Mesothelial cell of epicardium (in vitro differentiated cells): ENCODE measurements at places on chromosomes 2 and 18.

GRCh38 chr18:77131100-77131651 lies 1.4 kb downstream of the MBP start:
- peak overlapping the region; percentile 78 for H3K4me3 ChIP-seq
- H3K4me1 ChIP-seq = peaks cover 30% of the 10 kb centered on the region
- DNase-seq = no peak

- H3K36me3 ChIP-seq = no peaks in the 10 kb centered on the region
- no peaks in the 10 kb centered on the region for H3K4me1 ChIP-seq
- DNase-seq = no peak
- no peak overlapping the region for H3K27ac ChIP-seq
- H3K27me3 ChIP-seq = no peaks in the 10 kb centered on the region
- no peak overlapping the region for H3K4me3 ChIP-seq
Measured at GRCh38 chr2:48270209-48270608, 259.7 kb upstream of the STON1 start.

DNA sequence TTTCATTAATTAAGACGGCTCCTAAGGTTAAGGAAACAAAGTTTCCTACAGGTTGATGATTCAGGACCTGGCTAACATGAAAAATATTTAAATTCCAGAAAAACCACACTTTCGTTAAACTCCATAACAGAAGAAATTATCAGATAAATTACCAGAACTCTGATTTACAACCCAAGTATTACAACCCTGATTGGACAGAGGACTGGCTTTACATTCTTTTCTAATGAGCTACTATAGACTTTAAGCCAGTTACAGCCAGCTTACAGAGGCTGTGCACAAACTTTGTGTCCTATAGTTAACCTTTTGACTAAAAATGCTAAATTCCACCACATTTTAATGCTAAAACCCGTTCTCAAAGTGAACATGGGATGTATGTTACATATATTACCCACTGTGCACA lies 458.6 kb downstream of the KCNJ3 start:
- H3K4me1 ChIP-seq = peaks cover 44% of the 10 kb centered on the region
- no peak overlapping the region for H3K4me3 ChIP-seq
- no peaks in the 10 kb centered on the region for H3K36me3 ChIP-seq
- DNase-seq = no peak

GRCh38 chr2:101496279-101496678 lies 21.4 kb upstream of the RFX8 start:
- no peaks in the 10 kb centered on the region for H3K36me3 ChIP-seq
- peaks cover 14% of the 10 kb centered on the region for H3K4me1 ChIP-seq
- H3K4me3 ChIP-seq = no peak overlapping the region
- DNase-seq = no peak
- no peak overlapping the region for H3K27ac ChIP-seq

- no peak overlapping the region for H3K4me3 ChIP-seq
- H3K4me1 ChIP-seq = peaks cover 48% of the 10 kb centered on the region
- H3K27ac ChIP-seq = peak overlapping the region; percentile 92
- H3K36me3 ChIP-seq = no peaks in the 10 kb centered on the region
- DNase-seq = no peak
Measured at GRCh38 chr18:527146-527545, 26.6 kb upstream of the COLEC12 start.

GRCh38 chr2:86563650-86564061 lies 413 bp upstream of the CHMP3 start:
- H3K27me3 ChIP-seq = peaks cover 16% of the 10 kb centered on the region
- H3K4me3 ChIP-seq = peak overlapping the region; percentile 97
- no peaks in the 10 kb centered on the region for H3K36me3 ChIP-seq
- H3K4me1 ChIP-seq = peaks cover 21% of the 10 kb centered on the region
- peak overlapping the region; percentile 99 for H3K27ac ChIP-seq
- DNase-seq = no peak

DNA sequence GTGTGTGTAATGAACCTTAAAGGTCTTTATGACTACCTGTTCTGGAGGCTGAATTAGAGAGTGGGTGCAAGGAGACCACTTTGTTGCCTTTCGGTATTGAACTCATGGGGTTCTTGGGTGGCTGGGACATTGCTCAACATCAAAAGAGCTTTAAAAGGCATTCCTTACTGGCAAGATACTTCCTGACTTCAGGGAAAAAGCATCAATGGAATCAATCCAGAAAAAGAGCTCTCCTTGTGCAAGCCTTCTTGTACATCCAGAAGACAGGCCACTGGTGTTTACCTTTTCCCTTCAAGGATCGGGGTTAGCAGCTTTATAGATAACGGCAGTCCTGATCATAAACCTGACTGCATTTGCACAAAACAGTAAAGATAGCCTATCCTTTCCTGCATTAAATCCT lies 9.5 kb downstream of the PNO1 start:
- no peaks in the 10 kb centered on the region for H3K27me3 ChIP-seq
- H3K4me1 ChIP-seq = no peaks in the 10 kb centered on the region
- H3K27ac ChIP-seq = no peak overlapping the region

- no peak for DNase-seq
- H3K4me1 ChIP-seq = peaks cover 2% of the 10 kb centered on the region
- no peak overlapping the region for H3K27ac ChIP-seq
- no peak overlapping the region for H3K4me3 ChIP-seq
- H3K36me3 ChIP-seq = no peaks in the 10 kb centered on the region
- H3K27me3 ChIP-seq = peaks cover 66% of the 10 kb centered on the region
Measured at GRCh38 chr2:27255187-27255586, 7.7 kb downstream of the SLC30A3 start.

DNA sequence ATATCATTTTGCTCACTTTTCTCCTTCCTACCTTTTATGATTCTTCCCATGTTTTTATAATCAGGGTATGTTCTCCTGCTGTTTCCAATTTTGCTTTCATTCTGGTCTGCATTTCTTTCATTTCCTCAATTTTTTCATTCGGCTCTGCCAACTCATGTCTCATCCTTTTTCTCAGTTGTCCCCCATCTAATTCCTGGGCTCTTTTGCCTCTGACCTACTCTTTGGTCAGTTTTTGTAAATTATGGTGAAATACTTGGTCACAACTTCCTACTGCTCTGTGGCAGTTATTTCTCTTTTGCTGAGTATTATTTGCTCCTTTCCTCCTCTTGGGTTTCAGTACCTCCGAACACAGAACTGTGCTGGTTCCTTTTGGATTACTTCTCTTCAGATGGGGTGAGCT lies 27.5 kb downstream of the MYO7B start:
- H3K27ac ChIP-seq = no peak overlapping the region
- no peak for DNase-seq
- H3K4me3 ChIP-seq = no peak overlapping the region
- H3K36me3 ChIP-seq = no peaks in the 10 kb centered on the region
- no peaks in the 10 kb centered on the region for H3K4me1 ChIP-seq
- peaks cover 18% of the 10 kb centered on the region for H3K27me3 ChIP-seq

DNA sequence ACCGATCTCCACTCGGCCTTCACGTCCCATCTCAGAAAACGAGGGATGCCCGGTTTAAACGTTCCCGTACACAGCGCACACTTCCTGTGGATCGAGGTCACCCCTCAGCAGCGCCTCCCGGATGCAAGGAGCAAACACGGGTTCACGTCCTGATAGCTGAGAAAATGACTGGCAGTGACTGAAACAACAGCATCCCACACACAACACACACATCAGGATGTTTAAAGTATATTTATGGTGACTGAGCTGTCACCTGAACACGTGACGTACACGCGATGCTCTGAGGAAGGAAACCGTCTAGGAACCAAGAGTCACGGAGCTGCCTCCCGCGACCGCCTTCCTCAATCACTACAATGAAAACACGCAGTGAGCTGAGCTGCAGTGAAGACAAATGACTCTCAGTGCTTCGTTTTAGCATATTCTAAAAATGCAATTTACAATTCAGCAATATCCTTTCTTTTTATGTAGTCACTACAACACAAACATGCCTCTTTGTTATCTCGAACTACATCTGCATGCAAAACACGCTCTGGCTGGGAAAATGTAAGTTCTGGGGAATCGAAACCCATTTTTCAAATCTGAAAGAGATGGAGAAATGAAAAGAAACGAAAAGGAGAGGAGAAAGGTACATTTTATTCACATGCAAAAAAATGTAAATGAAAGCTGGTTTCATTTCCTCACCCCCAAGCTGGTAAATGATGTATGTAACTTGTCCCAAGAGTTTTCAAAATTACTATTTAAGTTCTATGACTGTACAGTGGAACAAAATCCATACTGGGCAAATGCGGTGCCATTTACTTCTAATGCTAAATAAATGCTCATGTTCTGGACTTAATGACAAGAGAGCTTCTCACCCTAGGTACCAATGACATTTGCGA lies 19.8 kb downstream of the HDAC4 start:
- no peak for DNase-seq
- peak overlapping the region; percentile 32 for H3K27ac ChIP-seq
- no peak overlapping the region for H3K4me3 ChIP-seq

- H3K36me3 ChIP-seq = no peaks in the 10 kb centered on the region
- H3K27ac ChIP-seq = no peak overlapping the region
- DNase-seq = no peak
- H3K27me3 ChIP-seq = peaks cover 34% of the 10 kb centered on the region
Measured at GRCh38 chr2:240163844-240164574, 23.6 kb upstream of the OTOS start.

DNA sequence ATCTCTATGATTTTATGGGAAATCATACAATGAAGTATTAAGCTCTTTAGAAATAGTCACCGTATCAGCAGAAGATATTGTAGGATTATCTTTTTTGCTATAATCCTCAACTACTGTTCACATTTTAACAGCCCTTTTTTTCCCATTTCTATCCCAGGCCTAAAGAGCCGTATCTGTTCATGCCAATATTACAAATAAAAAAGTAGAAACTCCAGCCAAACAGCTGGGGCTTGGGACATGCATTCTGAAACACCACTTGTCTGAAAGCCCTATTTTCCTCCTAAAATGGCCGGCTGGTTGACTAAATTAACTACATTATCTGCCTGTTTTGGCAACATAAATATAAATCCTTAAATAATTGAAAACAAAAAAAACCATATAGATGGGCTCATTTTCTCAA lies 477.8 kb downstream of the CDH2 start:
- no peaks in the 10 kb centered on the region for H3K27me3 ChIP-seq
- H3K36me3 ChIP-seq = no peaks in the 10 kb centered on the region
- H3K27ac ChIP-seq = no peak overlapping the region
- H3K4me3 ChIP-seq = no peak overlapping the region
- no peak for DNase-seq
- H3K4me1 ChIP-seq = peaks cover 4% of the 10 kb centered on the region

- H3K27me3 ChIP-seq = no peaks in the 10 kb centered on the region
- DNase-seq = no peak
- no peak overlapping the region for H3K4me3 ChIP-seq
- H3K4me1 ChIP-seq = no peaks in the 10 kb centered on the region
Measured at GRCh38 chr2:235734168-235734567, 240.3 kb downstream of the AGAP1 start.

DNA sequence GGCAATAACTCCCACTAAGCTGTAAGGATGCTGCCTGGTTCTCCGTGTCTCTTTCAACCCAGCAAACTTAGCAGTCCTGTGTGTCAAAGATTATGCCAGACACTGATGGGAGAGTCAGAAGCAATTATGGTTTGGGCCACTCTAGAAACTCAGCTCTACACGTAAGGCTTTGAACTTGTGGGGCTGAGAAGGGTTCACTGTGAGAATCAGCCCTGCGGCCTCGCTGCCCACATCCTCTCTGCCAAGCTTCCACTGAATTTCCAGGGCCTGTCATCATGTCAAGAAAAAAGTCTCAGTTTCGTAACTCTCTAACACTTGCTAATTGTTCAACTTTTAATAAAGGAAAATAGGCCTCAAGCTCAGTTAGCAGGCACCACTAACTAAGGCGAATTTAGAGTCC lies 308.8 kb upstream of the LYPD1 start:
- peaks cover 4% of the 10 kb centered on the region for H3K4me1 ChIP-seq
- peaks cover 18% of the 10 kb centered on the region for H3K27me3 ChIP-seq
- no peaks in the 10 kb centered on the region for H3K36me3 ChIP-seq
- no peak overlapping the region for H3K4me3 ChIP-seq

GRCh38 chr2:34547340-34547739 lies 948.2 kb upstream of the FAM98A start:
- DNase-seq = no peak
- H3K27me3 ChIP-seq = no peaks in the 10 kb centered on the region
- H3K4me3 ChIP-seq = no peak overlapping the region
- H3K4me1 ChIP-seq = no peaks in the 10 kb centered on the region
- no peak overlapping the region for H3K27ac ChIP-seq
- H3K36me3 ChIP-seq = no peaks in the 10 kb centered on the region

GRCh38 chr2:112728378-112729175 lies 7.8 kb downstream of the NT5DC4 start:
- H3K4me3 ChIP-seq = no peak overlapping the region
- H3K27me3 ChIP-seq = peaks cover 4% of the 10 kb centered on the region
- H3K36me3 ChIP-seq = no peaks in the 10 kb centered on the region
- H3K4me1 ChIP-seq = peaks cover 9% of the 10 kb centered on the region
- DNase-seq = no peak

DNA sequence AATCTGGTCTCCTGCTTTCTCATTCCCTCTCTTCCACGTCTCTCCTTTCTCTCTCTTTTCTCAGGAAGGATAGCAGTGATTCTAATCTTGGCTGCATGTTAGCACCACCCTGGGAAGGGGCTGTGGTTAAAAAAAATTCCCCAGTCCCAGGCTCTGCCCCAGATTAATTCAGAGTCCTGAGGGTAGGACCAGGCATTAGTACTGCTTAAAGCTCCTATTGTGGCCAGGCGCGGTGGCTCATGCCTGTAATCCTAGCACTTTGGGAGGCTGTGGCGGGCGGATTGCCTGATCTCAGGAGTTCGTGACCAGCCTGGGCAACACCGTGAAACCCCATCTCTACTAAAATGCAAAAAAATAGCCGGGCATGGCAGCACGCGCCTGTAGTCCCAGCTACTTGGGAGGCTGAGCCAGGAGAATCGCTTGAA lies 35.4 kb upstream of the EML4 start:
- no peak for DNase-seq
- H3K27me3 ChIP-seq = peaks cover 8% of the 10 kb centered on the region
- H3K4me1 ChIP-seq = peaks cover 56% of the 10 kb centered on the region
- H3K4me3 ChIP-seq = peak overlapping the region; percentile 13
- H3K27ac ChIP-seq = peak overlapping the region; percentile 83
- no peaks in the 10 kb centered on the region for H3K36me3 ChIP-seq

GRCh38 chr2:105080461-105080860 lies 42.6 kb downstream of the MRPS9 start:
- DNase-seq = no peak
- H3K4me3 ChIP-seq = no peak overlapping the region
- no peaks in the 10 kb centered on the region for H3K36me3 ChIP-seq
- H3K27me3 ChIP-seq = no peaks in the 10 kb centered on the region
- peaks cover 43% of the 10 kb centered on the region for H3K4me1 ChIP-seq

GRCh38 chr2:32384529-32384928 lies 27.7 kb downstream of the BIRC6 start:
- peaks cover 19% of the 10 kb centered on the region for H3K36me3 ChIP-seq
- no peak for DNase-seq

DNA sequence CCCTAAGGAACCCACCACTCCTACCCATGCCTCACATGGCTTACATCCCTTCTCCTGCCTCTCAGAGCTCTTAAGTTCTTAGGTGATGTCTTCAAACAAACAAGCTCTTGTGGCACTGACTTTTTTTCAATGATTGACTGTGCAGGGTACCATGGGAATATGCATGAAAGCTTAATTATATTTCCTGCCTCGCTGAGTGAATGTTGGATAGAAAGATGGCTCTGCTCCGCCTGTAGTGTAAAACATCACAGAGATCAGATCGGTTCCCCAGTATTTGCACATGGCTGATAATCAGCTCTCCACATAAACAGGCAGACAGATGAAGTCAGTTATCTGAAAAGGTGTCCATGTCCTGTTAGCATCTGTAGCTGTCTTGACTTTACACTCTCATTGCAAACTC lies 820.8 kb downstream of the TDRD15 start:
- no peaks in the 10 kb centered on the region for H3K36me3 ChIP-seq
- H3K4me3 ChIP-seq = no peak overlapping the region
- no peaks in the 10 kb centered on the region for H3K4me1 ChIP-seq
